Stimulated activated CD4-positive, alpha-beta T cell treated with anti-CD3 and anti-CD28 coated beads, TNF-alpha, amount 100 ng/mL, for 24 hours (primary cell): ENCODE measurements at places on chromosomes 7 and 10.

DNA sequence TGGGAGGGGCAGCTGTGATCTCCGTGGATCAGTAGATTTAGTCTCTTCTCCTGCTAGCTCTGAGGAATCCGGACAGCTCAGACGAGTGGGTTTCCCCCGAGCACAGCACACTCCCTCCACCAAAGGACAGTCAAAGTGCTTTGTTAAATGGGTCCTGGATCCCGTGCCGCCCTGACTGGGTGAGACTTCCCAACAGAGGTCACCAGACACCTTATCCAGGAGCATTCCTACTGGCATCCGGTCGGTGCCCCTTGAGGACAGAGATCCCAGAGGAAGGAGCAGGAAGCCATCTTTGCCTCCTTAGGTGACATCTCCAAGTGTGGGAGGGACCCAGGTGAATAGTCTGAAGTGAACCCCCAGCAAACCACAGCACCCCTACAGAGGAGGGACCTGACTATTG, 1148.9 kb downstream of the CNTNAP2 start:
- DNase-seq: no peak

GRCh38 chr10:61486738-61487396, 33.7 kb upstream of the TMEM26 start:
- no peak for DNase-seq

GRCh38 chr10:60870416-60870728, 73.6 kb downstream of the RHOBTB1 start:
- DNase-seq: no peak

GRCh38 chr7:21972397-21972784, 26.7 kb upstream of the CDCA7L start:
- DNase-seq: no peak

DNA sequence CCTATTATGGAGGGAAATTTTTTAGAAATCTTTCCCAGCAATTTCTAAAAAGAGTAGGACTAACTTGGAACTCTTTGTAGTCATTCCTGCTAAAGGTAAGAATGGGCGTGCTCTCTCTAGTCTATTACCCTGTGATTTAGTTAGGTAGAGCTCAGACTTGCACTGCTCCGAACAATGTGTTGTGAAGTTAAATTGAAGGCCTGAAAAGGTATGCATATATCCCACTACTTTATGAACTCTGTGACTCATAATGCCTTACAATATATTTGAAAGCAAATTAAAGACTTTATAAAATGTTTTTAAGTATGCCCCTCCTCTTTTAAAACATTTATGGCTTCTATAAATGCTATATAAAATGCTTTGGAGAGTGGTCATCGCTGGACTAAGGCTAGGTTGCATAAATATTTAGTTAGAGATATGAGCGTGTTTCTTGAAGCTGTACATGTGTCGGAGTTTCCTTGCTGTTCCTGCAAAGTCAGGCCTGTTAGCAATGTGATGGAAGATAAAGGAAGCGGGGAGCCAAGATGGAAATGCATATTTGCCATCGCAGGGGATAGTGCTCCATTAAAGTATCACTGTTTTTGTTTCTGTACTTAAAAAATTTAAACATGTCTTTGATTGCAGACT, 761.4 kb downstream of the LRMDA start:
- DNase-seq: no peak

GRCh38 chr7:116285252-116285651, 74.9 kb downstream of the TES start:
- DNase-seq: no peak

- no peak for DNase-seq
These were observed 90.8 kb downstream of the NRF1 start for GRCh38 chr7:129702316-129702715.

DNA sequence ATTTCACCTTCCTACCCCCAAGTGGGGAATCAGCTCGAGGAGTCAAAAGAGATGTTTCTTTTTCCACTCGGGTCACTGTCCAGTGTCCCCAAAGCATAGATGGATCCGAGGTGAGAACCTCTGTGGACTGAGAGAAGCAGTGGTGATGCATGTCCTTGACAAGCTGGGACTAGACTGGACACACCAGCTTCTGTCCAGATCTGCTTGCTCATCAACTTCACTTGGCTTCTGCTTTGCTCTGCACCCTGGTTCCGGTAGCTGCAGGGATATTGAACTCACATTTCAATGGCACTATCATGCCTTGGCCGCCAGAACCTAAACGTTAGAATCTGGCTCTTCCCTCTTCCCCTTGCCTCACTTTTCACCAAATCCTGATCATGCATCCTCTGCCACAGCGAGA, 50.3 kb upstream of the CXCL12 start:
- no peak for DNase-seq

DNA sequence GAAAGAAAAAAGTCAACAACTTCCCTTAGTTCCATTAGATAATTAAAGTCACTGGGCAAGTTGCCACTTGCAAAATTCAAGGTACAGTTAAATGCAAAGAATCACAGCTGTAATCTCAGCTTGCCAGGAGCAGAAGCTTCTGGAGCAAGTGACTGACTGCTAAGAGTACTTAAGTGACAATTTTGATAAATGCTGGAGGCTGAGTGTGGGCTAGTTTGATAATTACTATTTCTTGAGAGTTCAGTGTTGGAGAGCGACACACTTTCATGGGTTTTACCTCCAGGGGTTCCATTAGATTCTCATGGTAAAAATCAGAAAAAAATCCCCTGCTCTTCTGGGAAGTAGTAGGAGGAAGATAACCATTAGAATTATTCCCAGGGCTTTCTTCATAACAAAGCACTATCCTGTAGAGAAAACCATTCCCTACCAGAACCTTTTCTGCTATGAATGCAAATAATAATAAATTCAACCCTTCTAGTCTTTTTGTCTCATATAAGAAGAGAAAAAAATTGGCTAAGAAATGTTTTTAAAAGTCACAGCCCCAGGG, 486.3 kb downstream of the POM121L12 start:
- DNase-seq: no peak

DNA sequence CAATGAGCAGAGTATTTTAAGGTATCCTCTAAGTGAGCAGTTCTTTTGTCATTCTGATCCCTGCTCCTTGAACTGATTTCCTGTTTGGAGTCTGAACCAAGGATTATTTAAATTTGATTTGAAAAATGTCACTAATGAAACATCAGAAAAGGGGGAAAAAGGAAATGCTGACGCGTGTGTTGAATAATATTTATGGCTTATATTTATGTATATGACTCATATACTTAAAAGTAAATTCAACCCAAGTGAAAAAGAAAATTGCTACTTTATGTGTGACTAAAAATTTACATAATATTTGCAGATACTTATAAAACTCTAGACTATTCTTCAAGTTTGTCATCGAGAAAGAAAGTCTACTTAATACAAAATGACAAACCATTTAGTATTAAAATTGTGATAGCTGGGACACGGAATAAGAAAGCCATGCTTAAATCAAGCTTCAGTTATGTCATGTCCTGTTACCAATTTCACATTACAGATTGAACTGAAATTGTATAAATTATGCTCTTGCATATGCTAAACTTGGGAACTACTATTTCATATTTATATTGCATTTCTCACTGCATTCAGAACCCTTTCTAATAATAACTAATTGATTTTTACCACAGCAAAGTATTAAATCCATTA, 649.9 kb downstream of the MAGI2 start:
- DNase-seq: no peak

DNA sequence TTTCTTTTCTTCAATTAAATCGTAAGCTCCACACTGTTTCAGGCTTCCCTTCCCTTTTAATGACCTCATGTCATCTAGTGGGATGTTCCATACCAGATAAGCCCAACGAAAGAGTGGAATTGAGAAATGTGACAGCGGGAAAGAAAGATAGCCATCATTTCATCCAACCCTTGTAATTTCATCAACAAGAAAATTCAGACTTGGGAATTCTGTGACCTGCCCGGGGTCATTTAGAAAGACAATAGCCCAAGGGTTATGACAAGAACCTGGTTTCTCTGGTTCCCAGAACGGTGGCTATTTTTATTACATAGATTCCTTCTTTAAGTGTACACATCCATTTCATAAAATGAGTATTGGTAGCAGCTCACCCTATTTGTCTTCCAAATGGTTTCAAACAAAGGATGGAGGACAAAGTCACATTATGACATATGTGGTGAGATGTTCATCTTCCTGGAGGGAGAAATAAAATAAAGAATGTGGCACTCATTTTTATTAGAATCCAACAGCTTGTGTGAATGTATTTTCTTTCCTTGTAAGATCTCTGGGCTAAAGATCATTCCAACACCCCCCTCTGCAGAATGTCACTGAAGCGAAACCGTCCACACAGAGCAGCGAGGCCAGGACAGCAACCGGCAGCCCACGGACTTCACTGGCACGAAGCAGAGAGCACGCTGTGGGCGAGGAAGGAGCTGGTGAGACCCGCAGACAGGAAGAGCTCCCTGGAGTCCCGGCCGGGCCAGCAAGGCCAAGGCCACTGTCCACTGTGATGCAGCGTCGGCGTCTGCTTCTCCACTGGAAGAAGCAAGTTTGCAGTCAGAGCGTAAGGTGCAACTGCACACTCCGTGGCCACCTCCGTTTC, 199.9 kb downstream of the KLF6 start:
- DNase-seq: no peak

GRCh38 chr10:131857156-131858117, 43.4 kb upstream of the PPP2R2D start:
- DNase-seq: no peak

DNA sequence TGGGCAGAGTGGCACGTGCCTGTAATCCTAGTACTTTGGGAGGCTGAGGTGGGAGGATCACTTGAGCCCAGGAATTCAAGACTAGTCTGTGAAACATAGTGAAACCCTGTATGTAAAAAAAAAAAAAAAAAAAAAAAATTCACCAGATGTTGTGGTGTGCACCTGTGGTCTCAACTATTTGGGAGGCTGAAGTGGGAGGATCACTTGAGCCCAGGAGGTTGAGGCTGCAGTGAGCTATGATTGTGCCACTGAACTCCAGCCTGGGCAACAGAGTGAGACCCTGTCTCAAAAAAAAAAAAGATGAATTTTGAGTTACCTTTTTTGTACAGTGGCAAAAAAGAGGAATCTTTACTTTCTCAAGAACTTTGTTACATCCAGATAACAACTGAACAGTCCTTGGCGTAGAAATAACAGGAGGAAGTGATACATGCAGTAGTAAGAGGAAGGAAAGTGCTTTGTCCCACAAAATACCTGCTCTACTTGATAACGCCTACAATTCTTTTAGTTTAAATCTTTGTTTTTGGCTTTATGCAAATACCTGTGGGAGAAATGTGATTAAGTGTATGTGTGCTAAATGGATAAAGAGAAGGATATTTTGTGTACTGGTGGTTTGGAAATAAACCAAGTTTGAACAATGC, 29.3 kb downstream of the SPAG6 start:
- DNase-seq: no peak

DNA sequence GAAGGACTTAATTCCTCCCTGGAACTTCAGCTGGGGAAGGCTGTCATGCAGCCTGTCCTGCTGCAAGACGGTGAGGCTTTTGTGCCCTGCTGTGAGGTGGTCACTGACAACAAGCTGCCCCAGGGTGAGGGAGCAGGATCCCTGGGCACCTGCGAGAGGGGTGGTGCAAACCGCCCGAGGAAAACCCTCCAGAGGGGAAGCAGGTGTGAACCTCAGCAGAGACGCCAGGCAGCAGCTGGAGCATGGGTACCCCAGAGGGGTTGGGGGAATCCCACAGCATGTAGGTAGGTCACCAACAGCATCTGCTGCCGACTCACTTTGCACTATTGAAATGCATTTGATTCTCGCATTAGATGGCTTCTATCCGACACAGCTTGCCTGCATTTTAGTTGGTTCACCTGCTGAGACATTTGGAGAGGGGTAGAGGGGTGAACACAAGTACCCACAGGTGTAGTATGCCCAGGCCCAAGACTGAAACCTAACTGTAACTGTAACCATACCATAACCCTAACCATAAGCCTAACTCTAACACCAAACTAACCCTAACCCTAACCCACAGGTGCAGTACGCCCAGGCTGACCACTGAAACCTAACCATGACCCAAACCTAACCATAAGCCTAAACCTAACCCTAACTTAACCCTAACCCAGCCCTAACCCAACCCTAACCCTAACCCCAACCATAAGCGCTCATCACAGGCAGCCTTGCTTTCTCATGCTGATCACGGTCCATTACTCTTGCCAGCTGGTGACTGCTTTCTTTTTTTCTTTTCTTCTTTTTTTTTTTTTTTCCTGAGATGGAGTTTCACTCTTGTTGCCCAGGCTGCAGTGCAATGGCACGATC, 85.9 kb downstream of the ELFN1 start:
- no peak for DNase-seq

- no peak for DNase-seq
These were observed 33.4 kb downstream of the TAS2R41 start for GRCh38 chr7:143510854-143511592.

- no peak for DNase-seq
These were observed 1005.3 kb upstream of the POT1 start for GRCh38 chr7:125934955-125935354.

DNA sequence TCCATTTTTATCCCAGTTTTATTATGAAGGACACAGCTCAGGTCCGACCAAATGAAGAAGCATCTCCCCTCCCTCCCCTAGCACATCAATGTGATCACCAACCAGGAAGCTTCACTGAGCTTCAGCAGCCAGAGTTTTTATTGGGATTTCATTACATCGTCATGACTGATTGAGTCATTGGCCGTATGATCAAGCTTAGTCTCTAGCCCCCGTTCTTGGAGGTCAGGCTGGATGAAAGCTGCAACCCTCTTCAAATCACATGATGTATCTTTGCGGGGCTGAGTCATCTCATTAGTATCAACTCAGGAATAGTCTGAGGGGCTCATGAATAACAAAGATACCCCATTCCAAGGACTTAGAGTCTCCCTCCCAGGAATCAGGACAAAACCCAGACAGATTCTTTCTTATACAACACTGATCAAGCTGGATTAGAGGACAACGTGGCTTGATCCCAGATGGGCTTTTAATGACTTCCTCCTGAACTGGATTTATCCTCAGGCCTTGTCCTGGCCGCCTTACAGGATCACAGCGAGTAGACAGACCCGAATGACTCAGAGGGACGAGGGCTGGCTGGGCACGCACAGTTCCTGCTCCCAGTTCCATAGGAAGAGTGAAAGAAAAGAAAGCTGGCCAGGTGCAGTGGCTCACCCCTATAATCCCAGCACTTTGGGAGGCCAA, 14.5 kb downstream of the LIMK1 start:
- no peak for DNase-seq

DNA sequence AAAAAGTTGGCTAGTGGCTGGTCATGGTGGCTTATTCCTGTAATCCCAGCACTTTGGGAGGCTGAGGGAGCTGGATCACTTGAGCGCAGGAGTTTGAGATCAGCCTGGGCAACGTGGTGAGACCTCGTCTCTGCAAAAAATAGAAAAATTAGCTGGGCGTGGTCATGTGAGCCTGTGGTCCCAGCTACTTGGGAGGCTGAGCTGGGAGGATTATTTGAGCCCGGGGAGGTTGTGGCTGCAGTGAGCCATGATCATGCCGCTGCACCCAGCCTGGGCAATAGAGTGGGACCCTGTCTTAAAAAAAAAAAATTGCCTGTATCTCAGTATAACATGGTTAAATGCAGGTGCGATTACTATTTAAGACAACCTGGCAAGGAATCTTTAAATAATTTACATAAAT, 61.0 kb downstream of the ADD3 start:
- DNase-seq: no peak

- DNase-seq: no peak
These were observed 810.2 kb downstream of the CNTNAP2 start for GRCh38 chr7:146926841-146927240.
